ENCODE measurements at places on chromosomes 3 and 15.

- DNase-seq: no peak
Measured at GRCh38 chr3:13546667-13547171, 2.2 kb upstream of the FBLN2 start.

DNA sequence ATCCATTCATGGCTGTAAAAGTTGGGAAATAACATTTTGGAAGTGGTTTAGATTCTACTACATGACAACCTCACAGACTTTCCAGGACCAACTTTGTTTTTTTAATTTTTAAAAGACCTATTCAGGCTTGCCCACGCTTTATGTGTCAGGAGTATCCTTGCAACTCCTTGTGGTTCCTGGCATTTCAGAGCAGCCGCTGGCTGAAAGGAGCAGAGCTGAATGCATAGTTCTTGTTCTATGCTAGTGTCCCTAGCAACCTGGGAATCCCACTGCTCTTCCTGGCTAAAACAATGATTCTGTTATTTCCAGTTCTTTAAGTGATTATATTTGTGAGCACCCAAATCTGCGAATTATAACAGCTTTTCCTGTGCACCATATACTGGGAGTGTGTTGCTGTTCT lies 34.9 kb downstream of the CP start:
- no peak for DNase-seq

DNA sequence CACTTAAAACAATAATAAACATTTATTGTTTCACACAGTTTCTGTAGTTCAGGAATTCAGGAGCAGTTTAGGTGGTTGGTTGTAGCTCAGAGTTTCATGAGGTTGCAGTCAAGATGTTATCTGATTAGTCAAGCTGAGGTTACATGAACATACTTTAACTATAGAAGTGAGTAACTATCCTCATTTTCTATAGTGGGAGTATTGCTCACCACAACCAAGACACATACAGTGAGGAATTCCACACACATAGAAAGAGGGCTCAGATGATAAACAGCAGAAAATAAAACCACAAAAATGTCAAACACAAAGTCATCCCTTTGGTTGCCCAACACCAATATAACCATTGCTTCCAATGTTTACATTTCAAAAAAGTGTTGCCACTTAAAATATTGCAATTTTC lies 13.6 kb downstream of the SCN11A start:
- DNase-seq: no peak

GRCh38 chr3:67389176-67389575 lies 265.2 kb downstream of the SUCLG2 start:
- no peak for DNase-seq

- no peak for DNase-seq
Measured at GRCh38 chr3:10472877-10473440, 32.4 kb downstream of the ATP2B2 start.

- no peak for DNase-seq
Measured at GRCh38 chr3:13861461-13861860, 18.4 kb downstream of the WNT7A start.

GRCh38 chr15:25671132-25671531 lies 192.0 kb downstream of the ATP10A start:
- no peak for DNase-seq

- no peak for DNase-seq
Measured at GRCh38 chr15:52362497-52362896, 66.9 kb upstream of the MYO5C start.

DNA sequence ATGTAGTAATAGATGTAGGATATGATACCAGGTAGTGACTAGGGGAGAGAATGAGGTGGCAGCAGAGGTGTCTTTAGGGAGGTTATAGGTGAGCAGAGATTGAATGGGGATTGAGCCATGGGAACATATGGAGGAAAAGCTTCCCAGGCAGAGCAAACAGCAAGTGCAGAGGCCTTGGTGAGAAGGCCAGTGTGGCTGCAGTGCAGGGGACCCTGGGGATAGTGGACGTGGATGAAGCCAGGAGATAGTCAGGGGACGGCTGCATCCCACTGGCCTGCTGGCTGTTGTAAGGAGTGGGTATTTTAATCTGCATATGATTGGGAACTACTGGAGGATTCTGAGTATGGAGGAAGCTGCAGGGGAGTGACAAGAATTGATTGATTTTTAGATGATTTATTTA lies 62.7 kb upstream of the TRAK1 start:
- DNase-seq: no peak

DNA sequence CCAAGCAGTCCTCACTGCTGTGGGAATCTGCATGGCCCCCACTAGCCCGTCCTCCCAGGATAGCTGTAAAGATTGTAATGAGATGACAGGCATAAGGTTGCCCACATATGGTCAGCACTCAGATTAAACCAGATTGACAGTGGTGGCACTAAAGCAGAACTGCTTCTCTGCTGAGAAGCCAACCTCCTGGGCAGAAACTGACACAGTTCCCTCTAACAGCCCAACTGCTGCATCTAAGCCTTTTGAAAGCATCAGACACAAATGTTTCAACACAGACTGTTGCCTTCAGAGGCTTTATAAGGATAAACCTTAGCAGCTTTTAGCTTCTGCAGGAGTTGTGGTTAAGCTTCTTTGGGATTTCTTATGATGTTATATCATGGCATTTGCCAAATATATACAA lies 13.0 kb downstream of the DCLK3 start:
- no peak for DNase-seq

GRCh38 chr15:70272565-70273355 lies 175.0 kb upstream of the TLE3 start:
- DNase-seq: no peak

DNA sequence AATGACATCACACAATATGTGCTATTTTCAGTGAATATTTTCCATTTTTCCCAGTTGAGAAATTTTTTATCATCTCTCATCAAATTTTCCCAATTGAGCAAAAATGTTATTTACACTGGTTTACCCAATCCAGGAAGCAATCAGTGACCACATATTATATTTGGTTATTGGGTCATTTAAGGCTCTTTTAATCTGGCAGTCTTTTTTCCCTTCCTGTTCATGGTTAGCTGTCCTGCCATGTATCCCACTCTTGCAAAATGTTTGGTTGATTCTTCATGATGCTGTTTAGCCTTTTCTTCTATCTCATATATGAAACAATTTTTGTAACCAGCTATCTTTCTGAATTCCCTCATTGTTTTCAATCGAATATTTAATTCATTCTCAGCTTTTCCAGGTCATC lies 626.0 kb downstream of the RBMS3 start:
- no peak for DNase-seq

GRCh38 chr3:134799393-134799792 lies 4.3 kb downstream of the EPHB1 start:
- DNase-seq: no peak

- DNase-seq: no peak
Measured at GRCh38 chr3:180827171-180827570, 85.3 kb upstream of the FXR1 start.

GRCh38 chr3:190116551-190117067 lies 4.1 kb downstream of the P3H2 start:
- DNase-seq: no peak

- DNase-seq: no peak
Measured at GRCh38 chr15:27182561-27183110, 211.7 kb downstream of the GABRG3 start.

All from NCI-H146 (cell line).